ENCODE measurements at places on chromosomes 2 and 18. TPM values are rescaled to one million over a fixed set of nuclear protein-coding genes. Genes with fewer than 3 reads are reported as not detected.

CYP27C1 gene
- 12.6 TPM for polyA plus RNA-seq

DNA sequence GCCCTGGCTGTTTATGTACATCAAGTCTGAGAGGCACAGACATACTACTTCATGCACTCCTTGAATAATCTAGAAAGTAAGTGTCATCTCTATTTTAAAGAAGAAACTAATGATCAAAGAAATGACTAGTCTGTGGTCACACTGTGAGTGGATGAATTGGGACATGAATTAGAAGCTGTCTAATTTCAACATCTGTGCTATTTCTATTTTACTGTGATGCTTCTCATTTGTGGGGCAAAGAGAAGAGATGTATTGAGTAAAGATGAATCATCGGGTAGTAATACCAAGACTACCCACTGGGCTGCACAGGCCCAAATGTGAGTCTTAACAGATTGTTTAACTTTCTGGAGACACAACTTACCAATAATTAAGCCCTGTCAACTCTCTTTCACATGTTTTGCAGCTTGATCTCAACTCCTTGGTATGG, 42.4 kb upstream of the MTIF2 start:
- DNase-seq: no peak

DNA sequence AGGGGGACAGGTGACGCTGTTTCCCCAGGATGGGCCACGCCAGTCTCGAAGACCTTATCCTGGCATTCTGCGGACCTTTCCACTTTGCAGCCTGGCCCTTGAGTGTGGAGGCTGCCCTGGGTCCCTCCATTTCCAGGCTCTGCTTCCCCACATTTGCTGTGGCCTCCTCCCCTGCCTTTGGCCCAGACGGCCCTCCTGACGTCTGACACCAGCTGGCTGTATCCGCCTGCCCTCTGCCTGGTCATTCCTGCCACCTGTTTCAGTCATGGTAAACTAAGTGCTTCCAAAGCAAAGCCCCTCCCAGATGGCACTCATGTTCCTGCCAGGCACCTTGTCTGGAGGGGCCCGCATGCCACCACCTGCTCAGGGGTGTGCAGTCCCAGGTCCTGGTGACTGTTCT, 95.1 kb downstream of the ASB1 start:
- no peak for DNase-seq

DNA sequence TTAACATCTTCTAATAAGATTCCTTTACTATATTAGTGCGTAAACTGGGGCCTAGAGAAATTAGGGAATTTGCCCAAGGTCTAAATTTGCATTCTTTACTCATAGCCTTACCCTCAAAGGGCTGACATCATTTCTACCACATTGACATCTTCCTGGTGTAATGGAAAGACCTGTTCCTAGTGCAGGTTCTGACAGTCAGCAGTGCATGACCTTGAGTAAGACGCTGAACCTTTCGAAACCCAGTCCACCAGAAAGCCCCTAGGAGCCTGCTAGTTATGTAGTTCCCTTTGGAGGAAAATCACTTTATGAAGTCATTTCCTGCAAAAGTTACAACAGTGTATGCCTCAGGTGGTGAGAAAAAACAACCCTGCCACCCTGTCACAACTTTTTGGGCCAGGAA, 388.3 kb downstream of the TNS1 start:
- DNase-seq: no peak

NMS gene
- polyA plus RNA-seq: not detected
